ENCODE measurements at places on chromosomes 4 and X. TPM values are rescaled to one million over a fixed set of nuclear protein-coding genes. Genes with fewer than 3 reads are reported as not detected.

- no peak for DNase-seq
Observed at GRCh38 chrX:43968359-43968781, 4.8 kb downstream of the NDP start.

DNA sequence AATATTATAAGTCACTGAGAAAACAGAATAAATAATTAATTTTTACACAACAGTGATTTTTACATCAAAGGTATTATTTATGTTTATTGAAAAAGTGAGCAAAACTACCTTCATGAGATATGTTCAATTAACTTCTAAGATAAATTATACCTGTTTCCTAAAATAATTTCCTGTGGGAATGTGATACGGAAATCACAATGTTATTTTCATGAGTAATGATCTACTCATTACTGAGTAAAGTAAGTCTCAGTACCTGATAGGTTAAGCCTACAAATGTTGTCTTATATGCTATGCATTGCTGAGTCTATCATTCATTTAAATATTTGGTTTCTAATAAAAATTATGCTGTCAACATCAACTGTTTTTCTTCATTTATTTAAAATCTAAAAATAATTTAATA is 324.0 kb downstream of the STPG2 start:
- DNase-seq, result no peak

TEC gene
- 3.8 TPM for total RNA-seq

SPANXD gene
- not detected for total RNA-seq
